ENCODE measurements at places on chromosomes 4 and X. TPM values are rescaled to one million over a fixed set of nuclear protein-coding genes. Genes with fewer than 3 reads are reported as not detected.

The TEX13C gene
- 0.28 TPM for total RNA-seq

The RNF150 gene
- 4.9 TPM for total RNA-seq

The TLL1 gene
- total RNA-seq = 0.02 TPM

The ADGRA3 gene
- 31.1 TPM for total RNA-seq

The F8 gene
- 18.4 TPM for total RNA-seq

The C4orf50 gene
- 0.12 TPM for total RNA-seq

The AMBN gene
- total RNA-seq = 0.17 TPM

The FGF13 gene
- total RNA-seq = not detected

The PNCK gene
- 0.48 TPM for total RNA-seq

GRCh38 chrX:17046478-17047097 is 100.1 kb downstream of the REPS2 start:
- DNase-seq = peak; percentile 80

DNA sequence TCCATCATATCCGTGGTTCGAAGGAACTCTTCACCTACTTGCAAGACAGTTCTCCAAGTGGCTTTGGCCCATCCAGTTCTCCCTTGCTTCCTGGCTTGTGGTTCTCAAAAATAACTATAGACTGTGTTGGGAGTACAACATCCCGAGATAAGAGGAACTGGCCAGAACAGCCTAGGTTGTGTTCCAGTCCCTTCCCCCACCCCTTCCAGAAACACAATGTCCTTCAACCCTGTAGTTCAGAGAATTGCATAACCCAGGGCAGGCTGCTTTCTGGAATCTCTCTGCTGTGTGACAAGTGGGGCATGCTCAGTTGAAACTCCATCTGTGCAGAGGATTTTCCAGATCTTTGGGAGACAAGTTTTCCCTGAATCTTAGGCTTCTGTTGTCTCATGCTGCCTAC is 206.5 kb downstream of the PCDH10 start:
- no peak for DNase-seq

DNA sequence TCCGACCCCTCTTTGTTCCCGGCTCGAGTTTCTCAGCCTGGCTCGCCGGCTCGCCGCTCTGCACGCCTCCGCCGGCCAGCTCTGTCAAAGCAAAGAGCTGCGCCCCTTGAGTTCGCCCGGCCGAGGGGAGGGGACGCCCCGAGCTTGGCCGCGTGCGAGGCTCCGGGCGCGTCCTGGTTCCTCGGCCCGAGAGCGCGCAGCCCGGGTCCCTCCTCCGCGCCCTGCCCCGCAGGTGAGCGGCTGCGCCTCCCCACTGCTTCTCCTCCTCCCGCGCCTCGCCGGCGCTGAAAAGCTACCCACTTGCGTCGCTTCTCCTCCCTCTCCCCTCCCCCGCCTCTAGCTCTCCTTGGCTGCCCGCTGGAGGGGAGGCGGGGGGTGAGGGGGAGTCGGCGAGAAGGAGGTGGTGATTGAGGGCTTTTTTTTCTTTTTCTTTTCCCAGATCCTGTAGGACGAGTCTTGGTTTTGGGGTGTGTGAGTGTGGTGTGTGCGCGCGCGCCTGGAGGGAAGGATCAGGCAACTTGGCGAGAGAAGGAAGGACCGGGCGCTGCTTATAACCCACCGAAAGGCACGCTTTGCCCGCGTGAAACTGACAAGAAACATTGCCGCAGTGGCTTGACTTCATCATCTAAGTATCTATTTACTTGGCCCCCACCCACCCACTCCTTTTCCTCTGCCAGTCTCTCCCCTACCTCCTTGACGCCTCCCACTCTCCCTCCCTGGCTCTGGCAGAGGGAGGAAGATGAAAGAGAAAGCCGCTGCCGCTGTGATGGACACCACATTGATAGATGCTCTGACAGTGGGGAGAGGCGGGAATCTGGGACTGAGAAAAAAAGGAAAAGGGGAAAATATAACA is at the start of gene LEF1:
Gene LEF1 (minus strand): TSS at position 262 of the 853 bp plus-strand sequence. CDS start 1,165 bp downstream, outside the sequence.
- peak; percentile 6 for DNase-seq

DNA sequence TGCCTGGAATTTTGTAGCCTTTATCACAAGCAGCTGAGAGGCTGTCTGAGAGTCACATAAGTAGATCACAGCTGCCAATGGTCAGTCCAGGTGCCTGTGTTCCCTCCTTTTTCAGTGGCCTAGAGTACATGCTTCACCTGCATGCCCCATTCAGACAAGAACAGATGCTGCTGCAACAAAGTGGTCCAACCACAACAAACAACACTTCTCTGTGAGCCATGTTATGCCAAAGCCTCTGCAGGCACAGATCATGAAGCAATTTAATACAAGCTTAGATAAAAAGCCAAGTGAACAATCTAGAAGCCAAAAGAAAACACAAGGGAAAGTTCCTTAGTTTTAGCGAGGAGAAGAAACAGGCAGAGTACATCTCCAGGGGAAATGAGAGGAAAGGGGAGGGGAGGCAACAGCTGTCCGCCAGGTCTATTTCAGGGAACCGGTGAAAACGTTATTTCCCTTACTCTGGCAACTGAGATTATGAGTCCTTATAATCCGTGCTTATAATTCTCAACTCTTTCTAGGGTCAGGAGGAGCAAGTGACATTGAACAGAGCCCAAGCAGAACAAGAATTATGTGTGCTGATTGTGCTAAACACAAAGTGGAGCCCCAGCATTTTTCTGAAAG is 92.6 kb downstream of the TSPAN5 start:
- DNase-seq = no peak

DNA sequence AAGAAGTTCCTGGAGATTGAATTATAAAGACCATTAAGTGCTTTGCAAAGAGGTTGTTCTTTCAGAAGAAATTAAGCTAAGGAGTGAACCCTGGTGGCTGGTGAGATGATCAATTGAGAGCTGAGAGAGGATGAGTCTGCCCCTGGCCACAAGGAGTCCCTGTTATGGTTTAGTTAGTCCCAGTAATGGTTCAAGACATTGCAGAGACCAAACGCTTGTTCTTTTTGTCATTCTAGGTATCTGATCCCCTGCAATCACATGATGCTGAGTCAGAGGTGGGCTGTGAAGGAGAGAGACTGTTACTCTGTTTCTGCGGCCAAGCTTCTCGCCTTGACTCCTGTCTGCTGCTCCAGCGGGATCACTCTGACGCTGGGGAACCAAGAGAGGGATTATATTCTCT is 114.5 kb downstream of the GATB start:
- DNase-seq = no peak

- DNase-seq = peak; percentile 12
These were observed 184.3 kb downstream of the NAA11 start for GRCh38 chr4:79141530-79141929.

DNA sequence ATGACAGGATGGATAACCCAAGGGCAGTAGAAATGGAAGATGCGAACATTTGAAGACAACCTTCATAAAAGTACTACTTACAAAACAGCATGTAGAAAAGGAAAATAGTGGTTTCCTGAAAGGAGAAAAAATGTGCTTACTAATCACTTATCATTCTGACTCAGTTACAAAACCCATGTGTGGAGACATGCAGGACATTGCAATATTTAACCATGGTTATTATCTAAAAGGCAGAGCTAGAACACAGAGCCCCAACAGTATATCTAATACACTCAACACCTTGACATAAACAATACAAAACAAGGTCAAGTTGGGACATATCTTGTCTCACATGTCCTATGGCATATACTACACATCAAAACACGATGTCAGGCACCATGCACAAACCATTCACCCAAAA is 55.9 kb downstream of the EIF4E start:
- no peak for DNase-seq

GRCh38 chr4:102453827-102454226 is 47.3 kb upstream of the NFKB1 start:
- no peak for DNase-seq

DNA sequence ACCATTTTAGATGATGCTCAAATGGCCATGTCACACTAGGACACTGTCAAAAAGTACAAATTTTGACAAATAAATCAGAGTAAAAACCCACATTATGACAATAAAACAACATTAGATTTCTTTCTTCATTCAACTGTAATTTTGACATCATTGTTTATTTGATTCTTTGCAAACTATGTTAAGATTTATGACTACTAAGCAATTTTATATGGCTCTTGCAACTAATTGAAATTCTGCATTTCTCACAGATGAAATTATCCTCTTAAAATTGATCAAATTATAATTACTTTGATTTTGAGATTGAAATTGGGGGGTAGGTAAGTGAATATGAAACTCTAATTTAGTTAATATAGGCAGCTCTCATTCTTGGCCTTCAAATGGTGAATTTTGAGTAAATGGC is 59.8 kb downstream of the ATOH1 start:
- DNase-seq = no peak

Data from A172 (cell line).